ENCODE measurements at places on chromosomes 5 and 9. TPM values are rescaled to one million over a fixed set of nuclear protein-coding genes. Genes with fewer than 3 reads are reported as not detected.

The ISOC1 gene
- total RNA-seq, result 17.3 TPM

The PCDHB3 gene
- 0.39 TPM for total RNA-seq

The C9 gene
- not detected for total RNA-seq

The TRIM36 gene
- 0.98 TPM for total RNA-seq

The PCDHA1 gene
- total RNA-seq, result not detected

The FCN2 gene
- not detected for total RNA-seq

The RNF180 gene
- 1.2 TPM for total RNA-seq

The SPOCK1 gene
- 1.6 TPM for total RNA-seq

The NR6A1 gene
- 1.6 TPM for total RNA-seq

The CERCAM gene
- total RNA-seq, result 400 TPM

The OR1Q1 gene
- total RNA-seq, result not detected

The SV2C gene
- not detected for total RNA-seq

The FOXI1 gene
- not detected for total RNA-seq

All from placental epithelial cell (primary cell).